BE2C (cell line): ENCODE measurements at places on chromosomes 16 and 17.

DNA sequence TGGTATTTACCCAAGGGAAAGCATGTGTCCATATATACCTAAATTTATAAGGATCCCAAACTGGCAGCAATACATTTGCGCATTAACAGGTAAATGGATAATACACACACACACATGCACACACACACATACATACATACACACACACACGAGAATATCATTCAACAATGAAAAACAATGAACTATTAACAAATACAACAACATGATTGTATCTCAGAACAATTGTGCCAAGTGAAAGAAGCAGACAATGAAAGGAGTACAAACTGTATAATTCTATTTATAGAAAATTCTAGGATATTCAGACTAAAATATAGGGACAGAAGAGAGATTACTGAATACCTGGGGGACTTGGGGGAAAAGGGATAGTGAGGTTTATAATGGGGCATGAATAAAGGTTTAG, 323.0 kb downstream of the KCNJ2 start:
- no peak for DNase-seq

GRCh38 chr17:35726127-35726952, 5.1 kb upstream of the RASL10B start:
- DNase-seq, result peak; percentile 94

DNA sequence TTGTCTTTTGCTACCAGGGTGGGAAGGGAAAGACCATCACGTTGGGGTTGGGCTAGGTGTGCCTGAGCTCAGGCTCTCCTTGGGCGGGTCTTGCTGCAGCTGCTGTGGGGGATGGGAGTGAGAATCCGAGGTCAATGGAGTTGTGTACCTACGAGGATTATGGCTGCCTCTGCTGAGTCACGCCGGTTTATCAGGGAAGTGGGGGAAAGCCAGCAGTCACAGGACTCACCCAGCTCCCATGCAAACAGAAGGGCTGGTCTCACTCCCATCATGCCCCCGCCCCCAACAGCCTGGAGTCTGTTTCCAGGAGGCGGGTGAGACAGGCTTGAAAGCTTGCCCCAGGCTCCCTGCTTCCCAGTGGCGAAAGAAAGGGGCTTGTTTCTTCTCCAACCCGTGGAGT, 1259.0 kb upstream of the GOT2 start:
- DNase-seq, result no peak

GRCh38 chr16:6447021-6447790, 885.4 kb upstream of the RBFOX1 start:
- no peak for DNase-seq

DNA sequence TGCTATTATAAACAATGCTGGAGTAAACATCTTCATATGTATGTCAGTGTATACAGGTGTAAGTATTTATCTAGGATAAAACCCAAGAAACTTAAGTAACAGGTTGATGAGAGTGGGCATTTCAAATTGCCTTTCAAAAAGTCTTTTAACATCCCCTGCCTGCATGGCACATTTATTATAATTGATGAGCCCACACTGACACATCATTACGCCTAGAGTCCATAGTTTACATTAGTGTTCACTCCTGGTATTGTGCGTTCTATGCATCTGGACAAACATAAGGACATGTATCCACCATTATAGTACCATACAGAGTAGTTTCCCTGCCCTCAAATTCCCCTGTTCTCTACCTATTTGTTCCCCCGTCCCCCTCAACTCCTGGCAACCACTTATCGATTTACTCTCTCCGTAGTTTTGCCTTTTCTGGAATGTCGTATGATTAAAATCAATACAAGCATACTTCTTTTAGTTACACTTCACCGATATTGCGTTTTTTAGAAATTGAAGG, 53.7 kb downstream of the NACA2 start:
- DNase-seq, result no peak

DNA sequence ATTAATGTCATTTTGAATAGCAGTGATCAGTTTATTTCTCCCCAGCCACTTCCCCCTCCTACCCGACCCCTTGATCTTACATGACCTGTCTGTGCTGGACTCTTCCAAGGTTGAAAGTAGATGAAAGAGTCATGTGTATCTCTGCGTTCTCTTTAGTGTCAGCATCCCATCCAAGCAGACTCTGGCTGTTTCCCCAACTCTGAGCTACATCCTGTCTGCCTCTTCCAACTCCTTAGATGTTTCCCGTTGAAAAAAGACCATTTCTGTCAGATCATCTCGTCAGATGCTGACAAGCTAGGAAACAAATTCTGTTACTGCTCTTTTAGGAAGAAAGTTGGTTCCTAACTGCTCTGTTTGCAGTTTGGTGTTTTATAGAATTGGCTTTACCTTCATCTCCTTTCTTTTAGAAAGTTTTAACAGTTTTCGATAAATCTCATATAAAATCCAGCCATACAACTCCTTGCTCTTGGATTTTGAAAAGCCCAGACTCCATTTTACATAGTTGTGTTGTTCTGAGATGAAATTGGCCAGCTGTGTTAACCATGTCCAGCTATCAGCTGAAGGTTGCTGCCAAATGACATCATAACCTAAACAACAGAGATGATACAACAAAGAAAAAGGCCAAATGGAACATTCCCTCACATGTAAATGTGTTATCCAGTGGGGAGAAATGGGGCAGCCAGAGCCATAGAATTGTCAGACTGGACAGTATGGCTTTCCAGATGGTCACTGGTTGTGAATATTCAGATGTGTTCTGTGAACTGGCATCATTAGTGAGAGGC, 43.5 kb downstream of the CYB561 start:
- no peak for DNase-seq

GRCh38 chr16:10594312-10594950, 14.0 kb upstream of the EMP2 start:
- DNase-seq, result no peak

DNA sequence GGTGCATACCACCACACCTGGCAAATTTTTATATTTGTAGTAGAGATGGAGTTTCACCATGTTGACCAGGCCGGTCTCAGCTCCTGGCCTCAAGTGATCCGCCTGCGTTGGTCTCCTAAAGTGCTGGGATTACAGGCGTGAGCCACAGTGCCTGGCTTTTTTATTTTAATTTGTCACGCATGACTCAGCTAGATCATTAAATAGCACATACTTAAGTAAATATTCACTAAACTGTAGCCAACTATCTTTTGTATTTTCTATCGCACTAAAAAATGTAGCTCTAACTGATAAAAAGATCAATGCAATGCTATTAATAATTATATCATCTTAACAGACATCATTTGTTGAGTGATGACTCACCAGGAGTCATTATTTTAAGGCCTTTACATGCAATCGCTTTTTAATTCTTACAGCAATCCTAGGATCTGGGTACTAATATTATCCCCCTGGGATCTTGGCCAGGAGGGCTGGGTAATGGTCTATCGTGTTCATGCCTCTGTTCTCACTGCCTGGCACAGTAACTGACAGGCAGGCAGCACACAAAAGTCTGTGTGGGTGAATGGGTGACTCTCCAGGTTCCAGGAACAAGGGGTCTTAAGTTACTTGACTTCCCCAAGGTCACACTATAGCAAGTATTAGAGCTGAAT, 693.5 kb upstream of the EEF2KMT start:
- no peak for DNase-seq

GRCh38 chr16:86243123-86243473, 267.2 kb upstream of the FOXF1 start:
- DNase-seq, result no peak

DNA sequence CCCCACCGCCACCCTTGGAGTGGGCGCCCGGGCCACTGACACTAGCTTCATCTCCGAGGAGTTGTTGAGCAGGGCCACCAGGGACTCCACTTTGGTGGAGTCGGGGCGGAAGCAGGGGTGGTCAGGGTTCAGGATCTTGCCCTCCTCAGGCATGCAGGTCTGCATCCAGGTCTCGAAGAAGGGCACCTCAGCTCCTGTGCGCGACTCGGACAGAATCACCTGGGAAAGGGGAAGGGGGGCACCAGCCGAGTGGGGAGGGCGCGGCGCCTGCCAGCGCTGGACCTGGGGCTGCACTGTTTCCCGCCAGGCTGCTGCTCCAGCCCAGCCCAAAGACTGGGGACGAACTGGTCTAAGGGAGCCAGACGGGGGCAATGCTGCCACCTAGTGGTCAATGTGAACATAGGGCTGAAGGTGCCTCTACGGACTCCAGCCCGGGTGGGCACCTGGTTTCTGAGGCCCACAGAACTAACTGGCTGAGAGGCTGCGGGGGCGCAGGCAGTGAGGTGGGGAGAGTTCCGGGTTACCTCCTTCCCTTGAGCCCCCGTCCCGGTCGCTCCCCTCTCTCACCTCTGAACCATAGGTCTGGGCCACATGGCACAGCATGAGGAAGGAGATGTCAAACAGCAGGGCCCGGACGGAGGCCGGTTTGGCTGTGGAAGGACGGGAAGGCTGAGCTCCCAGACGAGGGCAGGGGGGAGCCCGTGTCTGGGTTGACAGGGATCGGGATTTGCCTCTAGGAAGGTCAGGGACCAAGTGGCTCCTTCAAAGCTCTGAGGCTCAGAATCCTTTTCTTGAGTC, 11.8 kb downstream of the CSF3 start:
- peak; percentile 90 for DNase-seq

GRCh38 chr17:75654176-75654575, 12.8 kb downstream of the RECQL5 start:
- DNase-seq, result no peak

GRCh38 chr17:9646546-9646885, 1.2 kb downstream of the USP43 start:
- no peak for DNase-seq

DNA sequence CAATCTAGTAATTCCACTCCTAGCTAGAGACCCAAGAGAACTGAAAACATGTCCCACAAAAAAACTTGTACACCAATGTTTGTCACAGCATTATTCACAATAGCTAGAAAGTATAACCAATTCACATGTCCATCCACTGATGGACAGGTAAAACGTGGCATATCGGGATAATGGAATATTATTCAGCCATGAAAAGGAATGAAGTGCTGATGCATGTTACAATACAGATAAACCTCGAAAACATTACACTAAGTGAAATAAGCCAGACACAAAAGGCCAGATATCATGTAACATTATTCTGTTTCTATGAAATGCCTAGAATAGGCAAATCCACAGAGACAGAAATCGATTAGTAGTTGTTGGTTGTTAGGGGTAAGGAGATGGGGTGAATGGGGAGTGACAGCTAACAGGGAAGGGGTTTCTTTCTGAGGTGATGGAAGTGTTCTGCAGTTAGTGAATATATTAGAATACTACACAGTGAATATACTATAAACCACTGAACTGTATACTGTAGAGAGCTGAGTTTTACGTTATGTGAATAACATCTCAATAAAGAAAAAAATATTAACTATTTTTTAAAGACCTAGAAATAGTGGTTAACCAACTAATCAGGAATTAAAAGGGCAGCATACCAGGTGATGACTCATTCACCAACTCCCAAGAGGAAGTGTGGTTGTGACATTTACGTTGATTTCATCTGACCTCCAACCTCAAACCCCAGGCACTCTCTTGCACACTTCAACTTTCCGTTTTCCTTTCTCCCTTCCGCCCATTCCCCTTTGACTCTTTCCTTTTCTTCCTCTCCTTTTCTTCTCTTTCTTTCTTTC, 48.6 kb downstream of the GAS7 start:
- no peak for DNase-seq

DNA sequence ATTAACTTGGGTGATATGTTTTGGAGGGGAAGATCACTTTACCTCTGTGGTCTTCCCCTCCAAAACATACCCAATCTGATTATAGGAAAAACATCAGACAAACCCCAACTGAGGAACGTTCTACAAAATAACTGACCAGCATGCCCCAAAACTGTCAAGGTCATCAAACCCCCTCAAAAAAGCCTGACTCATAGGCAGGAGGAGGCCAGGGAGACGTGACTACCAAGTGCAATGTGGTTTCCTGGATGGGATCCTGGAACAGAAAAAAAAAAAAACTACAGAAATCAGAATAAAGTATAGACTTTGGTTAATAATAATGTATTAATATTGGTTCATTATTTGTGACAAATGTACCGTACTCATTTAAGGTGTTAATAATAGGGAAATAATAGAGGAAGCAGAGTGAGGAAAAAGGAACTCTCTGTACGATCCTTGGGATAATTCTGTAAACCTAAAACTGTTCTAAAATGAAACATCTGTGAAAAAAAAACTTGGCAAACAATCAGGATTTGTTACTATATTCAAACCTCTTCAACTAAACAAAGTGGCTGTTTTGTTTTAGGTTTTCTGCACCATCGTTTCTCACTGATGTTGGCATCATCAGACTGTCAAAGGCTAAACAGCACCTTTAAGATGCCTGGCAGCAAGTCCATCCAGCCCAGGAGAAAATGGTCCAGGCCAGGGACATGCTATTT, 266.7 kb upstream of the SDK2 start:
- no peak for DNase-seq

DNA sequence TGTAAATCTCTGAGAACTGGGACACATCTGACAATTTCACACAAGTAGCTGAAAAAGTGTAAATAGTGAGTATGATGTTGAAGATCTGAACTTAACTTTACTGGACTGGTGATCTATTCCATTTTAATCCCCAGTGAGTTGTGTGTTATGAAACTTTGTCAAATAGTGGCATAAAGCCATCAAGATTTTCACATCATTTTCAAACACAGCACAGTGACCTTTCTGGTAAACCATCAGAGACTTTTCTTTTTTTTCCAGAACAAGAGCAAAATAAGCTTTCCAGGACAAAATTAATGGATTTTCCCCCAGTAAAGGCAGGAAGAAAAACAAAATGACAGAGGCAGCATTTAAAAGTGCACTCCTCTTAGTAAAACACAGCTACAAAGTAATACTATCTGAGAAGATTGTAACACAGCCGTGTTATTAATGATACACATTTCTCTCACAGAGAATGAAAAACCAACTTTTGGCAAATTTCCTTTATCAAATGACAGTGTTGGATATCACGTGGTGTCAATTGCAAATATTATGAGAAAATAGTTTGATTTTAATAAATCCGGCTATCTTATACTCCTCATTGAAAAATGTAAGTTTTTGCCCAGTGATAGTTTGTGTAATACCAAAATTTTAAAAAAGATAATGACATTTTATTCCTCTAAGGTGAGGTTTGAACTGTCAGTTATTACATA, 16.8 kb upstream of the COL1A1 start:
- DNase-seq, result no peak

GRCh38 chr17:27882162-27882840, 10.9 kb downstream of the LYRM9 start:
- DNase-seq, result no peak

DNA sequence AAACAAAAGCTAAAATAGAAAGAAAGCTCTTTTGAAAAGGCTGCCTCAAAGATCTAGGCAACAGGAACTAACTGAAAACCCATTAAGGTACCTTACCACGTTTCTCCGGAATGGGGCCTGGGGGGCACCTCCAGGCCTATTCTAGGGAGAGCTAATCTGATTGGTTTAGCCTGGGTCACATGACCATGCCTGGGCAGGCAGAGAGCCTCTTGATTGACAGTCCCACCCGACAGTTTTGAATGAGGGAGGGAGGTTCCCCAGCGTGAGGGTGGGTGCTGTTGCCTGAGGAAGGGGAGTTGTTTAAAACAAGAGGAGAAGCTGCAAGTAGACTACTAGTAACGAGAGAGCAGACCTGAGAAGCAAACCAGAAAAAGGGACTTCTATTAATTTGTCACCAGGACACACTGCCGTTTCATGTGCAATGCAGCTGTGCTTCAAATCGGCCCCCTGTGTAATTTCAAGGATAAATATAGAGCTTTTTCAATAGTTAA, 143.4 kb upstream of the HS3ST2 start:
- DNase-seq, result peak; percentile 73

GRCh38 chr16:65500007-65500406, 378.1 kb upstream of the CDH11 start:
- no peak for DNase-seq

GRCh38 chr16:31476303-31477219, 4.6 kb downstream of the TGFB1I1 start:
- DNase-seq, result no peak
